ENCODE measurements at places on chromosomes 3 and 15.

GRCh38 chr3:86794361-86795065 is 196.4 kb downstream of the VGLL3 start:
- DNase-seq = no peak

DNA sequence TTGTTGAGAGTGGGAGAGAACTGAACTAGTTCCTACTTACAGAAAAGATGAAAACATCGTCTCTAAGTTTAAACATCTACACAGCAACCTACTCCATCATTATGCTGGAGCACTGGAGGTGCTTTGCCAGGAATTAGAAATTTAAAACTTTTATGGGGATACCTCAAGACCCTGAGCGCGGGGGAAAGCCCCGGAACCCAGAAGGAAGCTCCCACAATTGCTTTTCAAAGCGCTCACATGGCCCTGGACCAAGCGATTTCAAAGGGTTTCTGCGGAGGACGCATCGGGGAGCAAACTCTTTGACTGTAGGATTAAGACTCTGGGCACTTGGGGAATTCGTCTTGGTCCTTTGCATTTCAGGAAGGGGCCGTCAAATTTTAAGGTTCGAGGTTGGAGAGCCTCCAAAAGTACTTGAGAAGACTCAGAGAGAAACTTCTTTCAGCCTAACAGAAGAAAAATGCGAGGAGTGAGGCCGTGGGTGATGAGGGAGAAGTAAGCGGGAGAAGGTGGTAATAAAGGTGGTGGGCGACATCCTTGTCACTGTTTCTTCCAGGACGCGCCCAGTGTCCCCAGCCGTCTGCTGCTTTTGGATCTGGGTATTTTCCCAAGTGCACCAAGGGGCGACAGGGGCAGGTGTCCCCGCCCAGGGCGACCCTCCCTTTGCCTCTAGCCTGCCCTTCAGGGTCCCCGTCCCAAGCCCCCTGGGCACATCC is 591 bp downstream of the PROK2 start:
- DNase-seq = peak; percentile 56

DNA sequence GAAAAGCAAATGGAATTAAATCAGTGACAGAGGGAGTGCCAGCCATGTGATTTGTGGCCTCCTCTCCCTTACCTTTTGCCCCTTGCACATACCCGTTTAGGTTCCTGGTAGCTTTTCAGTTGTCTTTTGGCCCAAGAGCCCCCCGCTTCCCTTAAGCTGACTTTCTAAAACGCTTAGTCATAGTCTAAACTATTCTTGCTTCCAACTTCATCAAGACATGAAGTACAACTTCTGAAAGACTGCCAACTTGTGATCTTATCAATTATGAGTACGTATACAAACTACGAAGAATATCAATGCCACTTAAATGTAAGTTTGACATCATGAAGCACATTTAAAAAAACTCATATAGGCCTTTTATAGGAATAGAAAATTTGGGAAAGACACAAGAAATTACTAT is 61.9 kb downstream of the EIF3J start:
- DNase-seq = no peak

DNA sequence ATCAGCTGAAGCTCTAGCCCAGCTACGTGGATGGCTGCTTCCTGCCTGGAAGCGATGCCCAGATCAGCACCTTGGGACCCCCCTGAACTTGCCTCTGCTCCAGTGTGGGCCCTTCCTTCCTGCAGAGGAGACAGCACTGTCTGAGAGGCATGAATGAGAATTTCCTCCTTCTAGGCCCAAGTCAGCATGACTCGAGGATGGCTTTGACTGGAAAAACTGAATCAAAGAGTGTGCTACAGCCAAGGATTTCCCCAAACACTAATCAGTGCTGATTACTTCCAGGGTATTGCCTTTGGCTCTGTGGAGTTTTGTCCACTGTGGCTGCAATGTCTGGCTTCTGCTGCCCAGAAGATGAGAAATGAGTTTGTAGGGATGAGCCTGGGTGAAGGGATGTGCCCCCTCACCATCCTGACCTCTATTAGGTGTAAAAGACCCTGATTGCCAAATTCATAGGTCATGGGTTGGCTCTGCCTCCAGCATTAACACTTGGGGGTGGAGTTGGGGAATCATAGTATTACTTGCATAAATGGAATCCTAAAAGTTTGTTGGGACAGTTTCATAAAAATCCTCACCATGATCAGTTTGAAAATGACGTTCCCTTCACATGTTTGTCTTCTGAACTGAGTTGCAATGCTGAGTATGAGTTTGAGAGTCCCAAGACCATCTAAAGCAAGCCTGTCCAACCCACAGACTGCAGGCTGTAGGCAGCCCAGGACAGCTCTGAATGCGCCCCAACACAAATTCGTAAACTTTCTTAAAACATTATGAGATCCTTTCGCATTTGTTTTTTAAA is 36.7 kb downstream of the FLNB start:
- no peak for DNase-seq

DNA sequence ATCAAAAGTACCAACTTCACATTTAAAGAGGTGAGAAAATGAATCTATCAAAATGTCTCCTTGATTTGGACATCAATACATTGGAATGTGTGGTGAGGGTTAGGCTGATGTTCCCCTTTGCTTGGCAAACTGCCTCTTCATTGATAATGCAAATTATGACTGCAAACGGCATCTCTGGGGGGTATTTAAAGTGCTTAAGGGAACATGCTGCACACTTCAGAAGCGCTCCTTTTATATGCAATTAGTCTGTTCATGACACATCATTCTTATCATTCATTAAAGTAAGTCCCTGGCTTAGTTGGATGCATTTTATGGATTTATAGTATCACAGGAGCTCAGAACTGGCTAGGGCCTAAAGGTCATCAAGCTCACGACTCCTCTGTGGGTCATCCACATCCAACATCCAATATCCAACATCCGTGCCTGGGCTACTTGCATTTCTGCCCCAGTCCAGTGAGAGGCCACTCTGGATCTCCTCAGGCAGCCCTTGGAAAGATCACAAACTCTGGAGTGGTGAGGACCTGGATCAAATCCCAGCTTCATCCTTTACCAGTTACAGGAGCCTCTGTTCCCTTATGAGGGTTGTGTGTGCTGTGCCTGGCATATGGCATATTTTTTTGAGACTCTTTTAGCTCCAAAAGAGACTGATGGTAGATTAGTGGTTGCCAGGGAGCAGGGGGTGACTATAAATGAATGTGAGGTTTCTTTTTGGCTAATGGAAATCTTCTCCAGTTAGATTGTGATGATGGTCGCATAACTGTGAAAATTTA is 136.8 kb upstream of the FOXB1 start:
- no peak for DNase-seq

GRCh38 chr3:100560426-100560825 is 49.0 kb upstream of the ADGRG7 start:
- no peak for DNase-seq

GRCh38 chr3:192887047-192887446 is 30.6 kb downstream of the MB21D2 start:
- DNase-seq = no peak

All from right kidney (tissue), 9 donors.